ENCODE measurements at places on chromosomes 2 and 18. TPM values are rescaled to one million over a fixed set of nuclear protein-coding genes. Genes with fewer than 3 reads are reported as not detected.

DNA sequence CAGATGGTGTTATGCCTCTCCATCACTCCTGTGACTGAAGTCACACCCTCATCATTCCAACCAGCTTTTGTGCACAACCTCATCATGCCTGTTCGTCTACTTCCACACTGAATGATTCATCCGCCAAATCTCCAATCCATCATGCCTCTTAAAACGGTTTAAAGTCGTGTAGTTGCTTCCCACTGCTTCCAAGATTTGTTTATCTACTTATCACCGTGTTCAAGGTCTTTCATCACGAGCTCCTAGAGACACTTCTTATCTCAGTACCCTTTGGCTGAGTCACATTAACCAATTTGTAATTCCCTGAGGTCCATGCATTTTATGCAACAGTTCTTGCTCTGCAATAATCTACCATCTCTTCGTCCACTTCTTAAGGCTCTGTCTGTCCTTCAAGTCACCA is 592.3 kb upstream of the ID2 start:
- no peaks in the 10 kb centered on the region for H3K27me3 ChIP-seq
- DNase-seq = no peak
- no peak overlapping the region for H3K4me3 ChIP-seq
- H3K4me1 ChIP-seq = no peaks in the 10 kb centered on the region
- H3K36me3 ChIP-seq = no peaks in the 10 kb centered on the region
- H3K27ac ChIP-seq = no peak overlapping the region

GRCh38 chr2:96931466-96931865 is 54.9 kb downstream of the FAM178B start:
- H3K36me3 ChIP-seq = no peaks in the 10 kb centered on the region
- no peak overlapping the region for H3K27ac ChIP-seq
- H3K27me3 ChIP-seq = no peaks in the 10 kb centered on the region

Gene FAM161A
- 2.5 TPM for total RNA-seq

DNA sequence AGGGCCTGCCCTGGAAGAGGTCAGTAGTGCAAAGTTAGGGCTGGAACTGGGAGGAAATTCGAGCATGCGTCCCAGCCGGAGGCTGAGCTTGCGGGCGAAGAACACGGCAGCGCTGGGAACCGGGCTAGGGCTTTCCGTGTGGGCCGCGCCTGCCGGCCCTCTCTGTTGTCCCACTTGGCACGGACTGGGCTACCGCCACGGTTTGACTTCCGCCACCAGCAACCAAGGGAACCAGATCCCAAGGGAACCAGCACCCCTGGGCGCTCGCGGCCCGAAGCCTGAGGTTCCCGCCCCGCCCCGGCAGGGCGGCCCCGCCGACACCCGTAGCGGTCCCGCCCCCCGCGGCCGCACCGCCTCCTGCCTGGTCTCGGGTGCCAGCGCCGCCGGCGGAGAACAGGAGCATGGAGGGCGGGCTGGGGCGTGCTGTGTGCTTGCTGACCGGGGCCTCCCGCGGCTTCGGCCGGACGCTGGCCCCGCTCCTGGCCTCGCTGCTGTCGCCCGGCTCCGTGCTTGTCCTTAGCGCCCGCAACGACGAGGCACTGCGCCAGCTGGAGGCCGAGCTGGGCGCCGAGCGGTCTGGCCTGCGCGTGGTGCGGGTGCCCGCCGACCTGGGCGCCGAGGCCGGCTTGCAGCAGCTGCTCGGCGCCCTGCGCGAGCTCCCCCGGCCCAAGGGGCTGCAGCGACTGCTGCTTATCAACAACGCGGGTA is at the start of gene SPR:
TSS of gene SPR (plus strand) at position 377 of the 708 bp plus-strand sequence. CDS start at position 402, 25 bp downstream.
- no peaks in the 10 kb centered on the region for H3K4me1 ChIP-seq
- no peaks in the 10 kb centered on the region for H3K27me3 ChIP-seq
- no peaks in the 10 kb centered on the region for H3K36me3 ChIP-seq
- DNase-seq = peak; percentile 93

Gene SNTG2
- 4.5 TPM for total RNA-seq

DNA sequence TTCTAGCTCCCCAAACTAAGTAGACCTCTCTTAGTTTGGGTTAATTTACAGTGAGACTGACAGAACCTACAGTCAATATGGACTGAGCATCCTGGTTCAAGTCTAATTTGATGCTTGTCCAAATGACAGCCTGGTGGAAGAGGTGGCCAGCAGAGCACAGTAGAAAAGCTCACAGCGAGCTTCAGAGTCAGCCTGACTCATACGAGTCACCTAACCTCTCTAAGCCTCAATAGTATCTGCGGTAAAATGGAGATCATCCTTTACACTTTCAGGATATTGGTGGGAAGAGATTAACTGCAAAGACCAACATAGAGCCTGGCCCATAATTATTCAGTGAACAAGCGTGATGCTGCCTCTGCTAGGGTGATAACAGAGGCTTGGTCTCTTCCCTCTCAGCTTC is 54.5 kb downstream of the DOCK10 start:
- no peak for DNase-seq
- no peaks in the 10 kb centered on the region for H3K36me3 ChIP-seq
- no peaks in the 10 kb centered on the region for H3K4me1 ChIP-seq
- H3K4me3 ChIP-seq = no peak overlapping the region
